ENCODE measurements at places on chromosomes 2 and 18.

GRCh38 chr2:53987336-53987921, 16.6 kb upstream of the PSME4 start:
- no peaks in the 10 kb centered on the region for H3K36me3 ChIP-seq
- peak overlapping the region; percentile 47 for H3K27ac ChIP-seq
- H3K27me3 ChIP-seq: no peaks in the 10 kb centered on the region

DNA sequence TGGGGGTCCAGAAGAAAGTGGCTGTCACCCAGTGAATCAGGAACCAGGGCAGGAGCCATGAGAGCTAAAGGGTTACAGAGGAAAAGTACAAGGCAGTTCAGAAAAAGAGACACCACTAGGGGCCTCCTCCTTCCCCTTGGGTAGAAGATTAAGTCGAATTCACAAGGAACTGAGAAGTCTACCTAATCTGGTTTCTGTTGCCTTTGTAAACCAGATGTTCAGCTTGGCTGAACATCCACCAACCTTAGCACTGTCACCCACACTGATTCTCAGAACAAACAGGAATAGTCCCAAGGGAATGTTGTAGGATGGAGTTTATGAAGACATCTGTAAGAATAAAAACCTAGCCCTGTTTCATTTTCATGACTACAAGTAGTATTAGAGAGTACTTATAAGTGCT, 90.4 kb upstream of the NOSTRIN start:
- no peaks in the 10 kb centered on the region for H3K4me1 ChIP-seq
- H3K27ac ChIP-seq: no peak overlapping the region
- no peaks in the 10 kb centered on the region for H3K36me3 ChIP-seq
- H3K4me3 ChIP-seq: no peak overlapping the region
- H3K27me3 ChIP-seq: no peaks in the 10 kb centered on the region

DNA sequence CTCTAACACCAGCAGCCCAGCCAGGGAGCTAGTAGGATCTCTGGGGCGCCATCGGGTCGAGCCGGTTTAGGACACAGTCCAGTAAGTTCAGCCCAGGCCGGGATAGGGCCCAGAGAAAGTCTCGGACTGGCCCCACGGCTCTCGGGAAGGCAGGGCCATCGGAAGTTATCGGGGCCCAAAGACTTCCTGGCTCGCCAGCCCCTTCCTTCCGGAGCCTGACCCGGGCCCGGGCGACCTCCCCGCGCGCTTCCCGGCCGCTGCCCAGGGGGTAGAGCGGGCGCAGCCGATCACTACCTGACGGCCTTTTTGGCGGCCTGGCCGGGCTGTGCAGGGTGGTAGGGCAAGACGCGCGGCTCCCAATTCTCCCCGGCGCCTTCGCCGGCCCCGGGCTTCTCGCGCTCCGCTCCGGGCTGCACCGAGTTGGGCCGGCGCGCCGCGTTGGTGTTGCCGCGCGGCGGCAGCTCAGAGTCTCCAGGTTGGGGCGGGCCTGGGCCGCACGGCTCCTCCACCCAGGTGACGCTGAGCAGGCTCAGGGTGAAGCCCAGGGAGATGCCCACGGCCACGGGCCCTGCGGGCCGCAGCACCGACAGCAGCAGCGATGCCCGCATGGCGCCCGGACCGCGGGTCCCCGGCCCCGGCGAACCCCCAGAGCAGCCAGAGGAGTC, 546 bp downstream of the CHPF start:
- H3K36me3 ChIP-seq: peaks cover 26% of the 10 kb centered on the region
- H3K4me3 ChIP-seq: peak overlapping the region; percentile 79
- no peaks in the 10 kb centered on the region for H3K27me3 ChIP-seq
- H3K4me1 ChIP-seq: peaks cover 5% of the 10 kb centered on the region

GRCh38 chr2:101478181-101479001, 3.5 kb upstream of the RFX8 start:
- peaks cover 4% of the 10 kb centered on the region for H3K4me1 ChIP-seq
- no peaks in the 10 kb centered on the region for H3K27me3 ChIP-seq
- no peak overlapping the region for H3K4me3 ChIP-seq
- H3K36me3 ChIP-seq: no peaks in the 10 kb centered on the region

- no peaks in the 10 kb centered on the region for H3K27me3 ChIP-seq
- H3K27ac ChIP-seq: no peak overlapping the region
- no peak overlapping the region for H3K4me3 ChIP-seq
- DNase-seq: no peak
- H3K4me1 ChIP-seq: no peaks in the 10 kb centered on the region
Observed at GRCh38 chr2:205712508-205712907, 30.2 kb downstream of the NRP2 start.

DNA sequence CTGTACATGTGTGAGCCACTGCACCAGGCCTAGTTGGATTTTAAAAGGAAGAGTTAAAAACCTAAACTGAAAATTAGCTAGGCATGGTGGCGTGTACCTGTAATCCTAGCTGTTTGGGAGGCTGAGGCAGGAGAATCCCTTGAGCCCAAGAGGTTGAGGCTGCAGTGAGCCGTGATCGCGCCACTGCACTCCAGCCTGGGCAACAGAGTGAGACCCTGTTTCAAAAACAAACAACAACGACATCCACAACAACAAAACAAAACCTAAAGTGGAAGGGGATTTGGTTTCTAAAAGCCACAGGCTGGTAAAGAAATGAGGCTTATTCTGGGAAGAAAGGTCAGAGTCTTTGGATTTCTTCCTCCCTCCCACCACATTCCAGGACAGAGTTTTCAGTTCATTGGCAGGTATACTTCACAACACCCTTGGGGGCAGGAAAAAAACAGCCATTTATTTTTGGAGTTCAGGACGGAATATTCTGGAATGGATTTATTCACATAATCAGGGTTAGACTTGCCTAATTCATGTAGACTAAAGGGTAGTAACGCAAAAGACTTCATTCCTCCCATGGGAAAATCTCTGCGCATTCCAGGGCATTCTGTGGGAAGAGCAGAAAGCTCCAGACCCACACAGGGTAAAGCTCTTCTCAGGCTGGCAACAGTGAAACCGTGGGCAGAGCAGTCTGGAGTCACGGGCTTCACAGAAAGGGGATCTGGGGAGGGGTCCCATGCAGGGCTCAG, 34.9 kb downstream of the TEX44 start:
- H3K36me3 ChIP-seq: no peaks in the 10 kb centered on the region
- no peak for DNase-seq
- H3K27me3 ChIP-seq: no peaks in the 10 kb centered on the region
- H3K27ac ChIP-seq: peak overlapping the region; percentile 17
- H3K4me3 ChIP-seq: no peak overlapping the region

GRCh38 chr2:230873661-230874401, 9.1 kb downstream of the ITM2C start:
- no peaks in the 10 kb centered on the region for H3K4me1 ChIP-seq
- DNase-seq: no peak
- no peak overlapping the region for H3K27ac ChIP-seq
- H3K27me3 ChIP-seq: no peaks in the 10 kb centered on the region
- H3K36me3 ChIP-seq: no peaks in the 10 kb centered on the region

DNA sequence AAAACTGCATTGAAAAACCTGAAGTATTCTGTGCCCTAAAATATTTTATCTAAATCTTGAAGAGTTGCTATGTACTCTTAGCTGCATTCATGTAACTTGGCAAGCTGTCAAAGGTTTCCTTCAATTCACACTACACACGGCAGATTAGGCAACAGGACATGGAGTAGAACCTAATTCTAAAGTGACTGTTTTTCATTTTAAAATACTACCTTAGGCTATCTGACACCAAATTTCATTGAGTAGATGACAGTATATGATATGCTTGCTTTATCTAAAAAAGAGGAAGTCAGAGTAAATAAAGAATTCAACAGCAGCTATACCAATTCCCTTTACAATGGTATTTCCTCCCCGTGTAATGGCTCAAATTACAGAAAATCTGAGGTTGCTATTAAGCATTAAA, 45.4 kb downstream of the EXOC6B start:
- H3K27ac ChIP-seq: no peak overlapping the region
- H3K36me3 ChIP-seq: no peaks in the 10 kb centered on the region
- no peak overlapping the region for H3K4me3 ChIP-seq
- H3K27me3 ChIP-seq: no peaks in the 10 kb centered on the region
- no peak for DNase-seq
- H3K4me1 ChIP-seq: peaks cover 6% of the 10 kb centered on the region

DNA sequence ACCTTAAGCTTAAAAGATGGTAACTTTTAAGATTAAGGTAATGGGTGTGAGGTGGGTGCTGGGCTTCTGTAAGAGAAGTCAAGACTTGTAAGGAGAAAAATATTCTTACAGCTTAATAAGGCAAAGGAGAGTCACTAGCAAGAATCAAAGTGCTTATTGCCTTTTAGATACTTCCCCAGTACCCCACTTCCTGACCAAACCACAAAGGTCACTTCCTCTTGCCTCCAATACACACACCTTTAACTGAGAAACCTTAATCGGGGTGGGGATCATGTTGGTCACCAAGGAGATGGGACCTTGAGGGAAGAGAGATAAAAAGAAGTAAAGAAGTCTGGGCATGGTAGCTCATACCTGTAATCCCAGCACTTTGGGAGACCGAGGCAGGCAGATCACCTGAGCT, 10.6 kb upstream of the ATG16L1 start:
- H3K36me3 ChIP-seq: no peaks in the 10 kb centered on the region
- H3K4me3 ChIP-seq: no peak overlapping the region
- H3K4me1 ChIP-seq: no peaks in the 10 kb centered on the region
- DNase-seq: no peak
- no peaks in the 10 kb centered on the region for H3K27me3 ChIP-seq

DNA sequence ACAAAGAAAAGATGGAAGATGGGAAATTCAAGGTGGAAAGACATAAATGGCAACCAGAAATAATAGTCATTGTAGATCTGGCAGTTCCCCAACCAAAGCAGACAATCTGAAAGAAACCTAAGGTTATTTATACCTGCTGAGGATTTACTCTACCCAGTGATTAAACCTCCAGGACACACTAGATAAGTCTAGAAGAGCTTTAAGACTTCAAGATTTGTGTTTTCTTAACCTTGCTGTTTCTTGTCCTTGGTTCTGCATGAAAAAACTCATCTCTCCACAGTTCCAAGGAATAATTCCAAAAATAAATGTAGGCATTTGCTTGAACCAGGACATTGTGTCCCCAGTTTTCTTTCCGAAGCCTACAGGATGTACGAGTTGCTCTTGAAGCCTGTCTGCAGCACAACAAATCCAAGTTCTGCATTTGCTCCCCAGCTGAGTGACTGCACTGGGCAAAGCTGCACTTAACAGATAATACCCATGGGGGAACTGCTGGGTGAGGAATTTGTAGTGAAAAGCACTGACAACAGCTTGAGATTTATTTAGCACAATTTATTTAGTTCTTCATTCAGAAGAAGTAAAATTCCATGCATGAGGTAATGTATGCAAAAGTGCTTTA, 19.8 kb downstream of the DTNA start:
- H3K27ac ChIP-seq: no peak overlapping the region
- no peaks in the 10 kb centered on the region for H3K27me3 ChIP-seq
- H3K4me1 ChIP-seq: peaks cover 3% of the 10 kb centered on the region
- DNase-seq: no peak
- no peaks in the 10 kb centered on the region for H3K36me3 ChIP-seq

GRCh38 chr2:38301969-38302702, 74.9 kb downstream of the ATL2 start:
- no peak for DNase-seq
- H3K27ac ChIP-seq: no peak overlapping the region
- H3K27me3 ChIP-seq: no peaks in the 10 kb centered on the region

- DNase-seq: no peak
- H3K36me3 ChIP-seq: no peaks in the 10 kb centered on the region
- H3K27ac ChIP-seq: no peak overlapping the region
- no peak overlapping the region for H3K4me3 ChIP-seq
Observed at GRCh38 chr2:63060472-63060991, 9.9 kb downstream of the OTX1 start.

GRCh38 chr18:9722691-9723090, 14.6 kb downstream of the RAB31 start:
- H3K36me3 ChIP-seq: no peaks in the 10 kb centered on the region
- H3K4me1 ChIP-seq: no peaks in the 10 kb centered on the region
- DNase-seq: no peak

DNA sequence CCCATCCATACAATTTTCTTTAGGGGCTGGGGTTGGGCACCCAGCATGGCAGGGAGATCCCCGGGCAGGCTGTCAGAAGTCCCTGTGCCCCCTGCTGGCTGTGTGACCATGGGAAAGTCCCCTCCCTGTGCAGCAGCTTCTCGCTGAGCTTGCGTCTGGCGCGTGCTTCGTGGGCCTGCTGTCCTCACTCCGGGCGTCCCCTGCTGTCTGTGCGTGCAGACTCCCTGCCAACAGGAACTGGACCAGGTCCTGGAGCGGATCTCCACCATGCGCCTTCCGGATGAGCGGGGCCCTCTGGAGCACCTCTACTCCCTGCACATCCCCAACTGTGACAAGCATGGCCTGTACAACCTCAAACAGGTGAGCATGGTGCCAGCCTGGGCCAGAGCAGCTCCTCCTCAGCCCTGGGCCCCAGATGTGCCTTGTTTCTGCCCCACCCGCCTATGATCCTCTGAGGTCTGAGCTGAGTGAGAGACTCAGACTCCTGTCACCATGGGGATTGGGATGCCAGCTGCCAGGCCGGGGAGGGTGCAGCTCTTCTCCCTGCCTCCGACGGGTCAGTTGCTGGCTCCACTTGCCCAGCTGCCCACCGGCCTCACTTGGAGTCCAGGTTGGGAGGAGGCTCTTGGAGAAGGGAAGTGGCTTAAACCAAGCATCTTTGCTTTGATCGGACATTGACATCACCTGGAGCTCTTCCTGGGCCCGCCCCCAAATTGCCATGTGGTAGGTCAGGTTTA, 28.6 kb downstream of the IGFBP2 start:
- H3K4me1 ChIP-seq: peaks cover 33% of the 10 kb centered on the region
- no peaks in the 10 kb centered on the region for H3K36me3 ChIP-seq
- H3K27ac ChIP-seq: no peak overlapping the region
- no peak overlapping the region for H3K4me3 ChIP-seq
- H3K27me3 ChIP-seq: no peaks in the 10 kb centered on the region

- DNase-seq: no peak
- no peak overlapping the region for H3K4me3 ChIP-seq
- H3K36me3 ChIP-seq: no peaks in the 10 kb centered on the region
- H3K27me3 ChIP-seq: no peaks in the 10 kb centered on the region
- no peak overlapping the region for H3K27ac ChIP-seq
Observed at GRCh38 chr2:195536906-195537305, 120.1 kb upstream of the SLC39A10 start.

DNA sequence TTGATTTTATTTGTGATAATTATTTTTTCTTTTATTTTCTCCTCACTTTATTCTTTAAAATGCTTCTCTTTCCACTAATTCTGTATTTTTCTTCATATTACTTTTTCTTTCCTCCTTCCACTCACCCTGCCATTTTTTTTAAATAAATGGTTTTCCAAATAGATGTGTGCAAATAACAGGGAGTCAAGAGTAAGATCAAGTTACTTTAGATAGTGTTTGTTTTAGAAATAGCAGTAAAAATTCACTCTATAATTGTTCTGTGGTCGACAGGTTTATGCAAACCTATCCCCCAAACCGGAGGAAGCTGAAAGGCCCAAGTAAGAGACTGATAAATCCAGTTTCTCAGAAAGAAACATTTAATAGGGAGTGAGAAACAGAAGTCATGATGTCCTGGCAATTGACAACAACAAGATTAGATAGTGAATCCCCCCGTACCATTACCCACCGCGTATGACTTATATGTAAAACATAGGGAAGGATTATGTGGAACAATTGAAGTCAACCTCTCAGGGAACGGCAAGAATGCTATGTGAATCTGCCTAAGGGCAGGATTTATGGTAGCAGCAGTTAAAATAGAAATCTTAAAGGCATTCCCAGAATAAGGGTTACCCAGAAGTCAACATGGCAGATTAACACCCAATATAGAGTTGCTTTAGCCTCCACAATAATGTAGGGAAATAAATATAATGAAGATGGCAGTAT, 75.5 kb downstream of the KYNU start:
- no peaks in the 10 kb centered on the region for H3K4me1 ChIP-seq
- no peak for DNase-seq
- no peaks in the 10 kb centered on the region for H3K36me3 ChIP-seq
- H3K27ac ChIP-seq: no peak overlapping the region
- no peak overlapping the region for H3K4me3 ChIP-seq

Measured in pancreas (tissue), 10 donors.